ENCODE measurements at places on chromosomes 3 and 15.

DNA sequence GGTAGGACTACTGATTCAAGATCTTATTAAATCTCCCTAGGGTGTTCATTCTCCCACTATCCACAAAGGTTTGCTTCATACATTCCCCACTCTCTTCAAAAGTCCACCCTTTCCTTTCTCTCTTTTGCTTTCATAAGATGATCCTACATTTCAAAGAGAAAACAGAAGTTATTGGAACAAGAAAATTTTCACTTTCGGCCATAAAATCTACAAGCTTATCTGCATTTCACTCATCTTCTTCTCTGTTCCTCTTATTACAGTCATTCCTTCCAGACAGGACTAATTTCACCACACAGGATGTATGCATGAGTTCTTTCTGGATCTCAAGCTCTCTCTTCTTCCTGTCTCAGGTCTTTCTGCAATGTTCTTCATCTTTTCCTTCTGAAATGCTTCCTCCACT is 238.7 kb downstream of the ISL2 start:
- DNase-seq = no peak

- DNase-seq = no peak
Observed at GRCh38 chr15:100115066-100115710, 226.6 kb downstream of the ADAMTS17 start.

DNA sequence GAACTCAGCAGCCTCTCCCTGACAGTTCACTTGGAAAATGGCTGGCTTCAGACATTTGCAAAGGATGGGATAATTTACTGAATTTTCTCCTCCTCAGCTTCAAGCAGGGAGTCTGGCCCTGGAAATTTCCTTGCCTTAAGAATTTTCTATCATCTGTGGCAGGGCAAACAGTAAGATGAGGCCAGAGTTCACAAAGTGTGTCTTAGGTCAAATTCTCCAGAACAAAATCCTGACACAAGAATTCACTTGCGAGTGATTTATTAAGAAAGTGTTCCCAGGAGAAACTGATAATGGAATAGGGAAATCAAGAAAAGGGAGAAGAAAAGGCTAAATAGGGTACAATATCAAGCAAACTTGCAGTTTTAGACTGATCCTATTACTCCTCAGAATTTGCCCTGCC is 55.3 kb downstream of the SNTN start:
- no peak for DNase-seq

DNA sequence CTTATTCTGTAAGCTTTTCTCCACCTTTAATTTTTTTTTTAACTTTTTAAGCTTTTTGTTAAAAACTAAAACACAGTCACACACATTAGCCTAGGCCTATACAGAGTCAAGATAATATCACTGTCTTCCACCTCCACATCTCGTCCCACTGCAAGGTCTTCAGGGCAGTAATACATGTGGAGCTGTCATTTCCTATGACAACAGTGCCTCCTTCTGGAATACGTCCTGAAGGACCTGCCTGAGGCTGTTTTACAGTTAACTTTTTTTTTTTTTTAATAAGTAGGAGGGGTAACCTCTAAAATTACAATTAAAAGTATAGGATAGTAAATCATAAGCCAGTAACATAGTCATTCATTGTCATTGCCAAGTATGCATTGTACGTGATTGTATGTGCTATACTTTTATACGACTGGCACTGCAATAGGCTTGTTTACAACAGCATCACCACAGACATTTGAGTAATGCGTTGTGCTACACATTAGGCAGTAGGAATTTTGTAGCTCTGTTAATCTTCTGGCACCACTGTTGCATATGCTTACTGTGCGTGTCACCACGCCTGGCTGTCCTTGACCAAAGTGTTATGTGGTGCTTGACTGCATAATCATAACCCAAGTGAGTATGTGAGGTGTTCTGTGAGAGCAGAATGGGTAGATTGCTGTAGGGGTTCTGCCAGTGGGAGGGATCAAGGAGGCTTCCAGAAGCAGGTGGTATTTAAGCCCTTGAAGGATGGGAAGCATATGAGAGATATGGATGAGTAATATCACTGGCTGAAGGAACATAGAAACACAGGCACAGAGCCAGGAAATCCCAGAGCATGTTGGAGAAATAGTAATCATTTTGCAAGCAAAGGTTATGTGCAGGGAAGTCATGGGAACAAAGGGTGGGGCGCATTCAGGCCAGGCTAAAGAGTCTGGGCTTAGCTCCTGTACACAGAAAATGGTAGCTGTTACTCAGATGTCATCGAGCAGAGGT is 18.3 kb downstream of the FBXO22 start:
- no peak for DNase-seq

DNA sequence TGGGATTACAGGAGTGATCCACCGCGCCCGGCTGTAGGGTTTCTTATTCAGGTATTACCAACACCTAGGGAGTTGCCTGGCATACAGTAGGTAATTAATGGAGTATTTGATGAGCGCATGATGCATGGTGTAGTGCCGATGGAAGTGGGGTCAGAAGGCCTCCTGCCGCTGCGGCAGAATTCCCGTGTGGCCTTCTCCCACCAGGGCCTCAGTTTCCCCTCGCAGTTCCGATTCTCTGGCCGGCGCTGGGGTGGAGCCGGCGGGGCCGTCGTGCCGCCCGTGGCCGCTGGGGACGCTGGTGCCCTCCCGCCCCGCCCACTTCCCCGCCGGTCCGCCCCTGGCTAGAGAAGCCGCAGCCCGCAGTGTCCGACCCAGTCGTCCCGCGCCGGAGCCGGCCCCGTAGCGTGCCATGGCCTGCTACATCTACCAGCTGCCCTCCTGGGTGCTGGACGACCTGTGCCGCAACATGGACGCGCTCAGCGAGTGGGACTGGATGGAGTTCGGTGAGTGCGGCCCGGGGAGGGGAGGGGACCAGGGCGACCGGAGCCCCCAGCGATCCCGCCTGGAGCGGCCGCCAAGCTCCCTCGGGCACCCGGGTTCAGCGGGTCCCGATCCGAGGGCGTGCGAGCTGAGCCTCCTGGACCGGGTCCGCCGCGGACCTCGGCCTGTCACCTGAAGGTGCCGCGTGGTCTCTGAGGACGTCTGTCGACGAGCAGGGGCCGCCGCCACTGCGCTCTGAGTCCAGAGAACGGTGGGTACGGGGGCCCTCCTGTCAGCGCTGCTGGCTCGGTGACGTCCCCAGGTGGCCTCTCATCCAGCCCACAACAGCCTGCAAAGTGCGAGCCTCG is at the start of gene IRAK2:
Gene IRAK2 (plus strand): TSS at position 374 of the 848 bp plus-strand sequence. CDS start 36 bp downstream, at position 410.
- DNase-seq = peak; percentile 66

- no peak for DNase-seq
Observed at GRCh38 chr15:101097111-101097510, 154.7 kb downstream of the CHSY1 start.

DNA sequence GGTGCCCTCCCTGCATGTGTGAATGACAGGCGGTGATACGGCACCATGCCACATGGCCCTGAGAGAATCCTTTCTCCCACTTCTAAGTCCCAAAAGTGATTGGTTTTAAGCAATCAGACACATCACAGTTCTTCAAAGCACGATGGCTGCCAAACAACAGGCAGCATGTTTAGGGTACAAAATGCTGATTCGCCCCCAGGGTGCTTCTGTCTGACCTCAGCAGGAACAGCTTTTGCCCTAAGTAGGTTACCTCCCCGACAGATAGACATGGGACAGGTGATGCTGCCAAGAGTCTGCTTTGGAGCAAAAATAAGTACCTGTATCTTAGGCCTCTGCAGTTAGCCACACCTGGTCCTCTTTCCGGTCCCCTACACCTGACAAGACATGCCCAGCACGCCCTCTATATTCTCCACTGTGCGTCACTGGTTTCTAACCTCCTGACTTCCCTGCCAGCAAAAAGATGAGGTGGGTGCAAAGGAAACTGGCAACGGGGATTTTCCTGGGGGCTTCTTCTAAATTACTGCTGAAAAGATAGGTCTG is 549.8 kb downstream of the FOXP1 start:
- DNase-seq = no peak

DNA sequence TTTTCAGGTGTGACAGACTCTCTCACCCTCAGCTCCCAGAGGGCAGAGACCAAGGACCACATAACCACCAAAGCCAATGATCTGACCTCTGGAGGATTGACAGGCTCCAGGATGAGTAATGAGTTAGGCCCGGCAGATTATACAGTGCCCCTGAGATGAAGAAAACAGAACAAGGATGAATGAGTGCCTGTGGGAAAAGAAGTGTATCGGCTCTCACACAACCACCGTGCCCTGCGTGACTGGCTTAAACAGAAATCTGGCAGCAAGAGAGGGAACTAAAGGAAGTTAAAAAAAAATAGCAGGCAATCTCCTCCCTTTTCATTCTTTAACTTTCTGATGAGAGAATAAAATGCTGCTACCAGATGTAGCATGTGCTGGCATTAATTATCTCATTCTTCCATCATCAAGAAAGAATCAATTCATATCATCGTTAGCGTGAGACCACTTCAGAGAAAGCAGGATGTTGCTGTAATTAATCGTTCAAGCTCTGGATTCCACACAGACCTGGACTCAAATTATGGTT is 227.5 kb upstream of the COL8A1 start:
- DNase-seq = no peak
